ENCODE measurements at places on chromosomes 4 and X. TPM values are rescaled to one million over a fixed set of nuclear protein-coding genes. Genes with fewer than 3 reads are reported as not detected.

GRCh38 chrX:40153345-40154249 is 55.8 kb upstream of the BCOR start:
- peak overlapping the region; percentile 78 for H3K27ac ChIP-seq
- H3K4me1 ChIP-seq: peaks cover 46% of the 10 kb centered on the region
- DNase-seq: no peak
- no peaks in the 10 kb centered on the region for H3K36me3 ChIP-seq
- peak overlapping the region; percentile 56 for H3K4me3 ChIP-seq
- H3K27me3 ChIP-seq: no peaks in the 10 kb centered on the region

DNA sequence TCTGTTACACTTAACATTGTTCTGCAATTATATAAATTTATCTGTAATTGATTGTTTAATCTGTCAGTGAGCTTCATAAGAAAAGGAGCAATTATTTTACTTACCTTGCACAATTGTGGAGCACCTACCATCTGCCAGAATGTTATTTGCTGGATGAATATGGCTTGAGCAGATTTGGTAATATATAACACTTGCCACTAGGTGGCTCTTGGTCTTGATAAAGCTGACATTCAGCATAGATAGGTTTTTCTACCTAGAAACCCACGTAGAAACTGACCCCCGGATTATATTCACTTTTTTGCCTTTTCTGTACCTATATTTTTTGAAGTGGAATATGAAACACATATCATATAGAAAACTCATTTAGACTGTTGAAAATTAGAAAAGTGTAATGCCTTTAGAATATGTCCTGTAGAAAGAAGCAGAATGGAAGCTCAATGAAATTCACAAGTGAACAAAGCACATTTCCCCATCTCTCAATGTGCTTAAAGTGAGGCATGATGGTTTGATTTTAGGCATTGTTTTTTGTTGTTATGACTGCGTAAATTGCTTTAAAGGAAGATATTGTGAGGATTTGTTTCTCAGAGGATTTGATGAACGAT is 9.5 kb downstream of the RBPJ start:
- H3K27ac ChIP-seq: no peak overlapping the region
- no peak for DNase-seq
- H3K4me1 ChIP-seq: peaks cover 7% of the 10 kb centered on the region
- H3K4me3 ChIP-seq: no peak overlapping the region
- no peaks in the 10 kb centered on the region for H3K36me3 ChIP-seq
- H3K27me3 ChIP-seq: no peaks in the 10 kb centered on the region

The GALNTL6 gene
- 1.0 TPM for total RNA-seq

GRCh38 chr4:125461676-125462363 is 147.1 kb downstream of the FAT4 start:
- H3K4me1 ChIP-seq: no peaks in the 10 kb centered on the region
- H3K27ac ChIP-seq: no peak overlapping the region
- H3K4me3 ChIP-seq: no peak overlapping the region

The PCDH7 gene
- total RNA-seq: 148 TPM

- peak; percentile 94 for DNase-seq
- peaks cover 7% of the 10 kb centered on the region for H3K4me1 ChIP-seq
- H3K4me3 ChIP-seq: peak within 1 kb of the TSS; percentile 57
- no peaks in the 10 kb centered on the region for H3K36me3 ChIP-seq
These were observed at the start of gene MORF4L2 for GRCh38 chrX:103686199-103687072. MORF4L2 (minus strand) TSS chrX:103686699; CDS start chrX:103677027, 9,672 bp downstream.

The PRR32 gene
- total RNA-seq: not detected

DNA sequence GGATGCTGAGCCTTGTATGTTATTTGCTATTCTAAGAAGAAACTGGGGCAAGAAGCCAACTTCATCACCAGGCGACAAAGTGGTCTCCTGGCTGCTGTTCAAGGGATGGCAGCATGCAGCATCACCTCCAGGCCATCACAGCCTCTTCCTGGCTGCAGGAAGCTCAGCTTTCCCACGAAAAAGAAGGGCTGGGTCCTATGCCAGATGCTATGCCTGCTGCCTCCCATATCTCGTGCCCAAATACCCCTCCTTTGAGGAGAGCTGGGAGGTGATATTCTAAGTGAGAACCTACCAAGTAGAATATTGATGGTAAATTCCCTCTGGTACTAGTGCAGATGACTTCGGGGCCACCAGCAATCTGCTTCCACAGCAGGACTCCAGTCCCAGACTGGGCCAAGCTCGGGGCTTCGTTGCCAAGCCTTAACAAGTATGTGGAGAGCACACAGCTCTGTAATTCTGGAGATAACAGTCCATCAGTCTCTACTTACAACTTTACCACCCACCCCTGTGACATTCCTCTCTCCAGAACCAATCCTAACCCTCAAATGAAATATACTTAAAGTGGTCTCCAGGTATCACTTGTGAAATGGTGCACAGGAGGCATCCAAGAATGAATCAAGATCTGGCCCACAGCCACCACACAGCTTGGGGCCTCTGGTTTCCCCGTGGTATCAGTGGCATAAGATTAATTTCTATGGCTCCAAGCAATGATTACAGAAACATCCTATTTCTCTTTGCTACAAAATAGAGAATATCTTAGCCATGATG is 149.3 kb downstream of the PALLD start:
- peak; percentile 41 for DNase-seq
- no peak overlapping the region for H3K4me3 ChIP-seq
- peaks cover 41% of the 10 kb centered on the region for H3K4me1 ChIP-seq

GRCh38 chr4:171378323-171378722 is 434.9 kb upstream of the GALNTL6 start:
- no peaks in the 10 kb centered on the region for H3K4me1 ChIP-seq
- no peak overlapping the region for H3K4me3 ChIP-seq
- no peaks in the 10 kb centered on the region for H3K27me3 ChIP-seq
- no peak overlapping the region for H3K27ac ChIP-seq

DNA sequence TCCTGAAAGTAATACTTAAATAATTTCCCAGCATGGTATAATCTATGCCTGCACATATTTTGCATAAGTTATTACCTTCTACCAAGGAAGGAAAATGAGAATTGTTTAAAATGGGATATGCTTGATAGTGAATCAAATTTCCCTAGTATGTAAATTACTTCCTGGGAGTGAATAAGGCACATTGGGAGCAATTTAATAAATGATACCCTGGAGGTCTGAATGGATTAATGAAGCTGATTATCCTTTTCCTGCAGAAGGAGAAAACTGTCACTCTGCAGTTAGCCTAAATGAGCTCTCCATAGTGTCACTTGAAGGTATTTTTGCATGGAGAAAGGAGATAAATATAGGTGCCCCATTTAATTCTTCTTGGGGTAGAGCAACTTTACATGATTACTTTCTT is 2212.0 kb downstream of the PCDH7 start:
- no peaks in the 10 kb centered on the region for H3K27me3 ChIP-seq
- no peak for DNase-seq
- no peak overlapping the region for H3K27ac ChIP-seq

GRCh38 chr4:154485127-154485773 is 6.3 kb downstream of the DCHS2 start:
- H3K27ac ChIP-seq: no peak overlapping the region
- peaks cover 9% of the 10 kb centered on the region for H3K27me3 ChIP-seq
- peaks cover 4% of the 10 kb centered on the region for H3K4me1 ChIP-seq
- no peak for DNase-seq

The ATP1B4 gene
- 0.35 TPM for total RNA-seq

The HTR2C gene
- not detected for total RNA-seq

- no peak for DNase-seq
- H3K36me3 ChIP-seq: no peaks in the 10 kb centered on the region
- H3K4me3 ChIP-seq: no peak overlapping the region
- no peaks in the 10 kb centered on the region for H3K4me1 ChIP-seq
- peak overlapping the region; percentile 44 for H3K27ac ChIP-seq
These were observed 107.2 kb downstream of the CENPC start for GRCh38 chr4:67437974-67438713.

DNA sequence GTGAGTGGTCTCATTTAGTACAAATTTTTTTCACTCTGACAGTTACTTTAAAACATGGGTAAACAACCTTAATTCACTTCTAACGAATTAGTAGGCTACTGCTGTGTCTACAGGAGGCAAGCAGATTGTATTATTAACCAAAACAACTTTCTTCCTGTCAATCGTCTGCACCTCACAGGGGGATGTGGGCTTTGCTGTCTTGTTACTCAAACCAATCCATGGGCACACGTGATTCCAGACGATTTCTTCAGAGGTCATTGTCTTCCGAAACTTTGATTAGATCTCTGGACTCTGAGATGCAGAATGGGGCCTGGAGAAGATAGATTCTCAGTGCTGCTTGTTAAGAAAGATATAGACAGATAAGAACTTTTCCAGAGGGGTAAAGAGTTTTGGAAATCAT is 327.8 kb downstream of the DHX15 start:
- no peaks in the 10 kb centered on the region for H3K27me3 ChIP-seq
- no peak overlapping the region for H3K27ac ChIP-seq
- H3K4me1 ChIP-seq: no peaks in the 10 kb centered on the region

The F8A2 gene
- total RNA-seq: not detected

The AGTR2 gene
- total RNA-seq: not detected

- H3K4me1 ChIP-seq: no peaks in the 10 kb centered on the region
- H3K27me3 ChIP-seq: no peaks in the 10 kb centered on the region
- no peak overlapping the region for H3K27ac ChIP-seq
- no peak for DNase-seq
- H3K36me3 ChIP-seq: no peaks in the 10 kb centered on the region
These were observed 836 bp downstream of the GRPR start for GRCh38 chrX:16124201-16124600.

DNA sequence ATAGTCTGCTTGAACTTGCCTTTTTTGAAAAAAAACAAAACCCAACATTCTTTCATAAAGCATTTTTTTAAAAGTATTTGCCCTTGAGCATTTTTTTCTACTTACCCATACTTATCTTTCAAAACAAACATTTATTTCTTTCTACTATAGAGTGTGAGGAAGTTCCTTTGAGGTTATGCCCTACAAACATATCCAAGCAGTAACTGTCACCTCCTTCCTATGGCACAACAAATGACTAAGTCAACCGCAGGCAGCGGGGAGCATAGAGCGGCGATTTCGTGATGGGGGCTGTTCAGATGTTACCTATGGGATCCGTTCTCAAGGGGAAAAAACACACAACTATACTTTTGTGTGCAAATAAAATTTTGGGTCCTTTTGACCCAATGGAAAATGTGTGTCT is 19.4 kb downstream of the SPRY1 start:
- peak overlapping the region; percentile 20 for H3K27ac ChIP-seq
- no peaks in the 10 kb centered on the region for H3K36me3 ChIP-seq
- no peak overlapping the region for H3K4me3 ChIP-seq
- no peak for DNase-seq
- H3K27me3 ChIP-seq: no peaks in the 10 kb centered on the region
- H3K4me1 ChIP-seq: peaks cover 5% of the 10 kb centered on the region

DNA sequence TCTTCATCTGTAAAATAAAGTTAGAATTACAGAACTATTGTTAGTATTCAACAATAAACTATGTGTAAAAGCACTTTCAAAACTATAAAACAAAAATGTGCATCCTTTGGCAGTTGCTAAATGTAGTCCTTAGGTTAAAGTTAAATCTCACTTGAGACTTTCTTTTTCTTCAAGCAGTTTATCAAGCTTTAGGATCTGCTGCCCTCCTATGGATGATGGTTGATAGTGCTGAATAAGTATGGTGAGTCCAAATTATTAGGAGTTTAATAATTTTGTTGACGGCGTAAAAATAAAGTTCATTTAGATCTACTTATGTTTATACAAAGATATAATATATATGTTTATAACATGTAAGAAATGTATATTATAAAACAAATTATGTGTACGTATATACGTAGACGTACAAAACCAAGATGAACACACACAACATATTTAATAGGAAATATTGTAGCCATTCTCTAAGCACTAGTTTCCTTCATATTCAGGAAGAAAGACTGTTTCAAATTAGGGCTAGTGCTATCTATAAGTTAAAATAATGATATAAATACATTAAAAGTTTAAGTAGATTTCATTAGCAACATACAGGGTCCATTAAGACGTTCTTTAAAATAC is 22.3 kb downstream of the UGT2A2 start:
- no peaks in the 10 kb centered on the region for H3K36me3 ChIP-seq
- H3K27ac ChIP-seq: no peak overlapping the region
- no peaks in the 10 kb centered on the region for H3K27me3 ChIP-seq
- no peak overlapping the region for H3K4me3 ChIP-seq
- DNase-seq: no peak

The SSX2B gene
- total RNA-seq: not detected

The IL13RA1 gene
- total RNA-seq: 8.9 TPM

DNA sequence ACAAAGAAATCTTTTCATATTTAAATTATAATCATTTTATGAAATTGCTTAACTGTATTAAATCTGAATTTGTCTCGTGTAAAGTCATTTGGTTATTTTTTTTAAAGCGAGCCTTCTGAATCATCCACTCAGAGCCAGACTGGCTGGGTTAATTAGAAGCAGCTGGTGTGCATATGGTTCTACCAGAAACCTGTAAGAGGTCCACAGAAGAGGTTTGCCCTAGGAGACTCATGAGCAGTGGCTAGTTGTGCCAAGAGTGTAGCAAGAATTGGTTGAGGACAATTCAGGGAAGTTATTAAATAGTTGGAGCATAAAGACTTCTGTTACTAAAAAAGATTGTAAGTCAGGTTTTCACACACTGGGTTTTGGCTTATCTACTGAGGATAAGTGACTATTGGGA is 267.4 kb downstream of the IL1RAPL2 start:
- no peaks in the 10 kb centered on the region for H3K36me3 ChIP-seq
- H3K27ac ChIP-seq: no peak overlapping the region
- no peaks in the 10 kb centered on the region for H3K27me3 ChIP-seq
- H3K4me3 ChIP-seq: no peak overlapping the region

- no peaks in the 10 kb centered on the region for H3K36me3 ChIP-seq
- H3K4me3 ChIP-seq: no peak overlapping the region
- H3K4me1 ChIP-seq: no peaks in the 10 kb centered on the region
These were observed 105.6 kb upstream of the AMOT start for GRCh38 chrX:112946227-112946626.

DNA sequence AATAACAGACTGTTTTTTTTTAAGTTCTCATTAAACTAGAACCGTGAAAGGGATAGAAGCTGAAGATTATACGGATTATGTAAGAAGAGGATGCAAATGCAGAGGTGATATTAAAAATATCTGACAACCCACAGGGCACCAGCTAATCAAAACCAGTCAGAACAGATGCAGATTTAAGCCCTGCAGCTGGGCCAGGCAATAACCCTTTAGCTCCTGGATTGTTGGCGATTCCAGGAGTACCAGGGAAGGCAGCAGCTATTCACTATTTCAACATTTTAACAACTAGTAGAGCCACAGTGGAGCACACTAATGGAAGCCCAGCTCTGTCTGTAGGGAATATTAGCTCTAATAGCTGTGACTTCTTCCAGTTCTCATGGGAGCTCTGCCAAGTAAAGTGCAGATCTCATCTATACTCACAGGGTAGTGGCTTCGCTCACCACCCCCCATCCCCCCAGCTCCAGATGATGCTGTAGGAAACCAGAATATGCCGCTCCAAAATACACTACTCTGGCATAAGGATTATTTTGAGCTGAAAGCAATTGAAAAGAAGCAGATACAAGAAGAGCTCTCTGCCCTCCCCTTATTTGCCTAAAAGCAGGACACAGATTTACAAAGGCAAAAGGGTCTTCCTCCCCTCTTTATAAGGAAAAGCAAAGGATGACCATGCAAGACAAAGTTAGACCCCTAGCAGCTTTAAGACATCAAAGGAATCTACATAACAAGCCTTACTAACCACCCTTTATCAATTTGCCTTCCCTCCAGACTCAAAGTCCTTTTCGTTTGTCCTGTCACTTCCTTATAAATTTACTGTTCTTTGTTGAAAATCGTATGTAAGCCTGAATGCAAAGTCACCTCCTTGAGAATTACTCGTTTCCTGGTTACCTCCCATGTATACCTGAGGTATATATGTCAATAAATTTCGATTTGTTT is 13.7 kb downstream of the SCD5 start:
- no peak for DNase-seq
- H3K27ac ChIP-seq: peak overlapping the region; percentile 17
- H3K4me3 ChIP-seq: no peak overlapping the region

- H3K4me3 ChIP-seq: peak within 1 kb of the TSS; percentile 43
- DNase-seq: no peak
- no peaks in the 10 kb centered on the region for H3K4me1 ChIP-seq
- H3K27ac ChIP-seq: peak within 1 kb of the TSS; percentile 57
- no peaks in the 10 kb centered on the region for H3K36me3 ChIP-seq
These were observed at the start of gene CYBB for GRCh38 chrX:37779857-37780256. CYBB (plus strand) TSS chrX:37780059; CDS start chrX:37780078, 19 bp downstream.
